ENCODE measurements at places on chromosomes 7 and 10.

DNA sequence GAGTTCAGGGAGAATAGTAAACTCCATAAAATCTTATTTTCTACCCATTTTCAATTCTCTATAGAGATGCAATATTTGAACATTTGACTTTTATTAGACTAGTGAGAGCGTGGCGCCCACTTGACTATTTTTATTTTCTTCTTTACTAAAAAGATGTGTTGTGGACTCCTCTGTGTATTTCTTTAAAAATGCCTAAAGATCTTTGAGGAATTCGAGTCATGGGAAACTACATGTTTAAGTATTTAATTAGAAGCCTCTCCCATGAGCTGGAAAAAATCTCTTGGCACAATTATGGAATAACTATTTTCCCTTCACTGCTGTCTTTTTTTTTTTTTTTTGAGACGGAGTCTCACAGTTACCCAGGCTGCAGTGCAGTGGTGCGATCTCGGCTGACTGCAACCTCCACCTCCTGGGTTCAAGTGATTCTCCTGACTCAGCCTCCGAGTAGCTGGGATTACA lies 124.2 kb downstream of the ARHGAP12 start:
- no peak for DNase-seq

DNA sequence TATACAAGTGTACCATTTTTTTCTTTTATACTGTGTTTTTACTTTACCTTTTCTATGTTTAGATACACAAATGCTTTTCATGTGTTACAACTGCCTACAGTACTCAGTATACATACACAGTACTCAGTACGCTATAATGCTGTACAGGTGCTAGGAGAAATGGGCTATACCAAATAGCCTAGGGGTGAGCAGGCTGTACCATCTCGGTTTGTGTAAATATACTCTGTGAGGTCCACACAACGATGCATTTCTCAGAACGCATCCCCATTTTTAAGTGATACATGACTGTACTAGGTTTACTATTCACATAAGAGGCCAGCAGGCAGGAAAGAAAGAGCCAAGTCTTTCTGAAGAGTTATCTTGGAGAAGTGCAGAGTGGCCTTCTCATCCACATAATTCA lies 426.4 kb upstream of the MTPN start:
- no peak for DNase-seq

DNA sequence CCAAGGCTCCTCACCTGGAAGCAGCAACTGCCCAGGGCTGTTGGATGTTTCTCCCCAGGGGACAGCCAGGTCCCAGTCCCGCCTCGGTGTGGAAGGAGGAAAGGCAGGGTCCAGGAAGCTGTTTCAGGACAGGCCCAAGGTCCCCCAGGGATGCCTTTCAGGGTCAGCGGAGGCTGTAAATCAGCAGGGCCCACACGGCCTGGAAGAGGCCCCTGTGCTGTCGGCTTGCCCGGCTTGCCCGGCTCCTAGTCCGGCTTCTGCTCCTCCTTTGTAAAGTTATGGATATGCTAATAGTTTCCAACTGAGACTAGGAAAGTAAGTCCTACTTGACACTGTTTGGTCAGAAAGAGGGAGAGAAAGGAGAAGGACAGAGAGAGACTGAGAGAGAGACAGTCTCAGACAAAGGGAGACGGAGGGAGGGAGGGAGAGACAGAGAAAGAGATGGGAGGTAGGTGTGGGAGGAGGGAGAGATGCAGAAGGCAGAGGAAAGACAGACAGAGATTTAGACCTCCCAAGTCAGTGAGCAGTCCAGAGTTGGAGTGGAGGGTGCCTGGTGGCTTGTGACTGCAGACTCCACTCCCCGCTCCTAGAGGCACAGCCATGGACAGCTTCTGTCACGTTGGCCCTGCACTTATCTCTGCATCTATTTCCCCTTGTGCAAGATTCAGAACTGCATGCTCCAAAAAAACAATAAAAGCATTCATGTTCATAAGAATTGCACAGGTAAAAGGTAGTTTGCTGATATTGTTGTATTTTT lies 10.5 kb downstream of the IKZF1 start:
- no peak for DNase-seq

GRCh38 chr10:33125111-33125510 lies 167.1 kb upstream of the ITGB1 start:
- no peak for DNase-seq

DNA sequence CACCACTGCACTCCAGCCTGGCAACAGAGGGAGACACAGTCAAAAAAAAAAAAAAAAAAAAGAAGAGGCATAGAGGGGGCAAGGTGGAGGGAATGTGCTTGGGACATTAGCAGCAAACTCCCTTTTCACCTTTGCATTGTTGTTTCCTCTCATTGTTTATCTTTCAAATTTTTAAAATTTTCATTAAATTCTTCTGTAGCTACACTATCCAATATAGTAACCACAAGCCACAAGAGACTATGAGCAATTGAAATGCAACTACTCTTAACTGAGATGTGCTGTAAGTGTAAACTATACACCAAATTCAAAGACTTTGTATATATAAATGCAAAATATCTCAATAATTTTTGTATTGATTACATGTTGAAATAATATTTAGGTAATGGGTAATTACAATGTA lies 43.4 kb downstream of the EBLN1 start:
- DNase-seq = no peak

- no peak for DNase-seq
Observed at GRCh38 chr10:115004236-115004862, 66.4 kb downstream of the TRUB1 start.

DNA sequence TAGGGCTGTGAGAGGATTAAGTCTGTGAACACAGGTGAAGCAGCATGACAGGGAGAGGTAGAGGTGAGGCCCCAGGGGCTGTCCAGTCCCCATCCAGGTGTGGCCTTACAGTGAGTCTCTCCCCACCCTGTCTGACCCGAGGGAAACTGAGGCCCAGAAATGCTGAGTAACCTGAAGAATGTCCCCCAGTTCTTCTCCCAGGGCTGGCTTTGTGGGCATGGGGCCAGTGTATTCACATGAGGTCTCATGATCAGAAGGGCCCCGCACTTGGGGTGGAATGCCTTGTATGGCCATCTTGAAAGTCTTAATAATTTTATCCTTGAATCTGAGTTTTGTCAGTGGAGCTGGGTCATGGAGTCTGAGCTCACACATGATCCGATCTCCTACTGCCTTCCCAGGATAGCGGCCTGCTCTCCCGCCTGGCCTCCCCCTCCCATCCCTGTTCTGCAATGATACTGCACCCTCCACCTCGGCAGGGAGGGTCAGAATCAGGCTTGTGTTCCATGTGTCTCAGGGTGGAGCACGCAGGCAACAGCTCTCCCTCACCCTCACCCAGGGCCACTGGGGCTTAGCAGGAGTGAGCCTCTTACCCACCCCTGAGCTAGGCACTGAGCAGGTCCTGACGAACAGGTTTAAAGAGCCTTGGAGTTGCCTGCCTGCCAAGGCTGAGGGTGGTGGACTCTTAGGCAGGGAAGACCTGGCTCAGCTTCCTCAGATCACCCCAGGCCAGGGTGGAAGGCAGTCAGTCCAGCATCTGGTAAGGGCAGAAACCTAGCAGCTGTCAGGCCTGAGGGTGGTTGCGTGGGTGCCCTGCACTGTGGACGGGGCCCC lies 41.4 kb upstream of the NPFFR1 start:
- no peak for DNase-seq

GRCh38 chr7:34133983-34134782 lies 228.8 kb downstream of the BMPER start:
- DNase-seq = no peak

GRCh38 chr7:33562996-33563395 lies 342.3 kb upstream of the BMPER start:
- DNase-seq = no peak

DNA sequence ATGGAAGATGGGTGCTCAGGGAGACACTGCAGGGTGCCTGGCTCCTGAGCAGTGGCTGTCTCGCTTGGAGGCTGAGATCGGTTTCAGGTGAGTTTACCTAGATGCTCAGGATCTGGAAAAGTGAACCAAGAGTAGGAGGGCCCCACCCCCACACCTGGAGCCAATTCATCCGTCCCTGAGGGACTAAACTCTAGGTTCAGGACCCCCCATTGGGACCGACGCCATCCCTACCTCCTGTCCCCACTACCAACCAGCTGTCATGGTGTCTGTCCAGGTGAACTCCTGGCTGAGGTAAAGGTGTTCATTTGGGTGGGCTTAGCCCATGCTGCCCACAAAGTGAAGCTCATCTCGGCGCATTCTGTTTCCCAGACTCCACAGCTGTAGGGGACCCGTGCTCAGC lies 174.6 kb upstream of the PLPP4 start:
- DNase-seq = no peak

- no peak for DNase-seq
Observed at GRCh38 chr7:105011141-105011830, 2.7 kb upstream of the KMT2E start.

DNA sequence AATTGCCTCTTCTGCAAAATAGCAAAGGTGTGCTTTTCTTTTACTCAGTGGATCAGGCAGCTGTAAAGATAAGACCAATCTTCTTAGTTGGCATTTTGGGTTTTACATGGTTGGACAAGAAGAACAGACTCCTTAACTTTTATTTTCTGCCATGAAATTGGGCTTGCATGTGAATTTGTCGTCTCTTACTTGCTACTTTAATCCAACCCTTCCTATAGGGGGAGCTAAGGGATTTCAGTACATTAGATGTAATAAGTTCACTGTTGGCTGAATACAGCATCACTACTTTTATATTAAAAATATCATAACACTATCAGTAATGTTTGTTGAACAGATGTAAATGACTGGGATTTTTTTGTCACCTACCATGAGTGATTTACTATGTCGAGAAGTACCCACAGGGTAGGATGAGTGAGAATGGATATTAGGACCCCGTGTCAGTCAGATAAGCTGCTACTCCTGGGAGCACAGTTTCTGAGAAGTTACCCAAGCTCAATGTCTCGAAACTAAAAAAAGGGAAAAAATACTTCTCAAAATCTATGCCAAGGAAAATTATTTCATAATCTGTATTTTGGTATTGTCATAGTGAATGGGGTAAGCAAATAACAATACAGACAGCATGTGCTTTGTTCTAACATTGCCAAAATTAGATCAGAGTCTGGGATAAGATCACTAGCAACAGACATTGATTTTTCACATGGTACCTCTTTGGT lies 127.4 kb upstream of the AGR3 start:
- no peak for DNase-seq

DNA sequence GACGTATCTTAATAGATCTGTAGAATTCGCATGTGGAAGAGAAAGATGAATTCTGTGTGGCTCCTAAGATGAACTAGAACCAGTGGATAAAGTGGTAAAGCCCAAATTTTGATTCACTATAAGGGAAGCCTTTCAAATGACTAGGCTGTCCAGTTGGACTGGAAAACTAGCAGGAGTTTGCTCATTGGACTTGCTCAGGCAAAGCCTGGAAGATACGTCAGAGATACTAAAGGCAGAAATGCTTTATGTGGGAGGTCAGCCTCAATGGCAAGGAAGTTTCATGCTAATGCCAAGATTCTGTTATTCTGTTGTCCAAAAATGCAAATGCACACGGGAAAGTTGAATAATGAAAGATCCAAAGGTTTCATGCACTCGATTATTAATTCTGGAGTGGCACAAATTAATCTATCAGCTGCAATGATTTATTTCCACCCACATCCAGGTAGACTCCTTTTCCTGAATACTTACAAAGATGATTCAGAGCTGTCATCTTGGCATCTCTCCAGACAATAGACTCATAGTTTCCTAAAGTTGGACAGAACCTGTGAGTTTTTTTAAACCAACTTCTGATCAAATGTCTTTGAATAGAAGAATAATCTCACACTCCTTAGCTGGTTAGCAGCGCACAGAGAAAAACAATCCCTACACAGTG lies 20.5 kb upstream of the PPP1R3C start:
- DNase-seq = no peak

DNA sequence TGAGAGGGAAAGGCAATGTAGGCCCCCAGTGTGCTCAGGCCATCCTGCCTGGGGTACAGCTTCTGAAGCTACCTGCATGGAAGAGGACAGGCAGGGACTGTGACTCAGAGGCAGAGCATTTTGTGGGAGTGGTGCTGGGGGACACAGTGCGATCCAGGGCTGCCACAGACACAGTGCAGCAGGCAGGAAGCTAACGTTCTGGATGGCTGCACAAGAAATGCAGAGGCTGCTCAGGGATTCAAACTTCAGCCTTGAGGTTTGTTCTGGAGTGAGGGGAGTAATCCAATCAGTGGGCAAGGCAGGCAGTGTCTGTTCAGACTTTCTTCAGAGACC lies 648.0 kb upstream of the IGFBP3 start:
- no peak for DNase-seq

GRCh38 chr10:48473704-48474103 lies 131.2 kb downstream of the ARHGAP22 start:
- DNase-seq = no peak

GRCh38 chr7:129940329-129940728 lies 12.4 kb downstream of the UBE2H start:
- no peak for DNase-seq

GRCh38 chr10:21285742-21286331 lies 239.6 kb downstream of the SKIDA1 start:
- DNase-seq = no peak

DNA sequence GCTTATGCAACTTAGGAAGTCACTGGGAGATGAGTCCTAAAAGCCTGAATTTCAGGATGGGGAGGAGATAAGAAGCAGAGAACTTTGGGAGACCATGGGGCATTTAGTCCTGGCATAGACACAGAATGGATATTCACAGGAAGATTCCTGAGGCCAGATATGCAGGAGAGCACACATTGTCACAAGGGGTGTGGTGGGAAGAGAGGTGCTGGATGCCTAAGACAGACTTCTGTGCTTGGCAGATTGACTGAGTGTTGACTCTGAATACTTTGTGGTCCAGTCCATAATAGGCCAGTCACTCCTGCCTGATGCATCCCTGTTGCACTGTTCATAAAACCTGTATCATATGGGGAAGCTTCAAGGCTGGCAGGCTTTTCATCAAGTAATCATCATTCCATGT lies 18.5 kb downstream of the SRI start:
- DNase-seq = no peak

GRCh38 chr10:118497227-118497626 lies 98.2 kb downstream of the PRLHR start:
- no peak for DNase-seq

DNA sequence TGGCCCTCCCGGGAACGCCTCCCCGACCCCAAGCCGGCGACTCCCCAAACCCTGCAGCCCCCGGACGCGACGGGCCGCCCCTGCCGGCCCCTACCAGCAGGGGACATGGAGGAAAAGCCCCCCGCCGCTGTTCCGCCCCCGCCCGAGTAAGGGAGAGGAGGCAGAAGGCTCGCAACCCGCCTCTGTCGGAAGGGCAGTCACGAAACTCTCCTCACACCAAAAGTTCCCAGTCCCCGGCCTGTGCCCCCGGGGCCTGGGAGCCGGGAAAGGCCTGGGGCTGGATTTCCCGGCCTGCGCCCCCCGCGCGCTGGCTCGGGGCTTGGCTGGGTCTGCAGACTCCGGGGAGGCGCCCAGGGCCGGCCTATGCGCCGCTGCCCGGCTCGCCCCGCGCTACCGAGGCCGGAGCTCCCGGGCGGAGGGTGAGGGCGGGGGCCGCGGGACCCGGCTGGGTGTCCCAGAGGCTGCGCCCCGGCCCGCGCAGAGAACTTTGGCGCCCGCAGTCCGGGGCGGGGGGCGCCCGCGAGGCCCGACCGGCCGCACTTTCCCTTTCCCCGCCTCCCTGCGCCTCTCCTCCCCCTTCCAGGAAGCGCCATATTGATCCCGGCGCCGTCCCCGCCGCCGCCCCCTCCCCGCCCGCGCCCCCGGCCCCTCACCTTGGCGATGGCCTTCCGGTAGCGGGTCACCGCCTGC lies 728 bp downstream of the PARD3 start:
- DNase-seq = no peak

Data from stimulated activated CD4-positive, alpha-beta T cell treated with anti-CD3 and anti-CD28 coated beads, Interleukin-15, amount 100 ng/mL, for 1 hour (primary cell).